Stimulated activated CD4-positive, alpha-beta T cell treated with anti-CD3 and anti-CD28 coated beads, Interleukin-1b, Interleukin-23, amount 100 ng/mL, for 1 hour (primary cell): ENCODE measurements at places on chromosomes 3 and 15.

DNA sequence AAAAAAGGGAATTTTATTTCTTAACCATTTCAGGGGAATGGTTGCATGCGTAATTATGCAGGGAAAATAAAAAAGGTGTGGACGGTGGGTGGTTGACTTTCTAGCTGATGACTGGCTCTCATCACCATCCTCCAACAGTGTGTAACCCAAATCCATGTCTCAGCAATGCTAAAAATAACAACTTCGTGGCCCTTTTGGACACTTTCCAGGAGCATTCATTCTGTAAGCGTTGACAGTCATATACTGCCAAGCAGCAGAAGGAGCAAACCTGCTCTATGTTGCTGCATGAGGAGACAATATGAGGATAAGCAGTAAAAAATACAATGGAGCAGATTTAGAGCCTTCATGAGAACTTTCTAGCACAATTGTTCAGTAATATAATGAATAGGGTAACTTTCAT lies 189.1 kb downstream of the ANXA2 start:
- no peak for DNase-seq

DNA sequence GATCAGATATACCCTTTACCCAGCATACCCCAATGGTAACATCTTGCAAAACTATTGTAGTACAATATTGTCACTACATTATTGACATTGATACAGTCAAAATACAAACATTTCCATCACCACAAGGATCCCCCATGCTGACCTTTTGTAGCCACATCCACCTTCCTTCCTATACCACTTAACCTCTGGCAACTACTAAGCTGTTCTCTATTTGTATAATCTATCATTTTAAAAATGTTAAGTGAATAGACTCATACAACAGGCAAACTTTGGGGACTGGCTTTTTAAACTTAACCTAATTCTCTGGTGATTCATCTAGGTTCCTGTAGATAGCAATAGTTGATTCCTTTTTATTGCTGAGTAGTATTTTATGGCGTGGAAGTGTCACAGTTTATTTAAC lies 29.6 kb upstream of the IFT57 start:
- no peak for DNase-seq

DNA sequence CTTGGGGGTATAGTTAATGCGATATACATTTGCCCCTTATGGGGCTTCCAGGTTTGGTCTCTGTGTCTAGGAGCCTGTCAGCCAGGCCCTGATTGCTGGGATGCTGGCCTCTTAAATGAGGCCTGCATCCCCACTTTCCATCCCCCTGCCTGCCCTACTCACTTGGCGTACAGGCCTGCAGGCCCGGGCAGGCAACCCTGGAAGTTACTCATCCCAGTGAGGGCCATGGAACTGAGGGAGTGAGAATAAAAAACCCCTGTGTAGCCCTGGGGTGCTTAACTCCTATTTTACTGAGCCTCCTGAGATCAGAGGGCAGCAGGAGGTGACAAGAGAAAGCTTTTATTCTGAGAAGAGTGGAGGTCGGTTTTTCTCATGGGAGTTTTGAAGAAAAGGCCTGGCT lies 2.0 kb downstream of the DISP2 start:
- DNase-seq: no peak

- no peak for DNase-seq
Observed at GRCh38 chr15:41977757-41978383, 5.5 kb upstream of the EHD4 start.

GRCh38 chr15:98804057-98804380 lies 155.7 kb downstream of the IGF1R start:
- DNase-seq: no peak

DNA sequence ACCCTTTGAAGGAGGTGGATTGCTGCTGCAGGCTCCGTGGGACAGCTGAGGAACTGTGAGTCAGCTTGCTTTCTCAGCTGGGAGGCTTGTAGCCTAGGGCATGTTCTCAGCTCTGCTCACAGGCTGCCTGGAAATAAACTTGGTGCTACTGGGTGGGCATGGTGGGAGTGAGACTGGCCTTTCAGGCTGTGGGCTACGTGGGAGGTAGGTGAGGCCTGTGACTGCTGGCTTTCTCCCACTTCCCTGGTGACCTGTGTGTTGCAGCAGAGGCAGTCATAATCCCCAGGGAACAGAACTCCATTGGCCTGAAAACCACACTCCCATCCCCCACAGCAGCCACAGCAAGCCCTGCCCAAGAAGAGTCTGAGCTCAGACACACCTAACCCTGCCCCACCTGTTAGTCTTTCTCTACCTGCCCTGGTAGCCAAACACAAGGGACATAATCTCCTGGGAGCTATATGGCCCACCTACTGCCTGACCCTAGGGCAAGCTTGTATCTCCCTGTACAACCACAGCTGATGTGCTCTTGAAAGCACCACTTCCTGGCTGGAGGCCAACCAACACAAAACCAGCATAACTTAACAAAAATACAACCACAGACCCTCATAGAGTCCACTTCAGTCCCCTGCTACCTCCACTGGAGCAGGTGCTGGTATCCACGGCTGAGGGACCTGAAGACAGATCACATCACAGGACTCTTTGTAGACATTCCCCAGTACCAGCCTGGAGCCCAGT lies 236.5 kb downstream of the SQOR start:
- DNase-seq: no peak

DNA sequence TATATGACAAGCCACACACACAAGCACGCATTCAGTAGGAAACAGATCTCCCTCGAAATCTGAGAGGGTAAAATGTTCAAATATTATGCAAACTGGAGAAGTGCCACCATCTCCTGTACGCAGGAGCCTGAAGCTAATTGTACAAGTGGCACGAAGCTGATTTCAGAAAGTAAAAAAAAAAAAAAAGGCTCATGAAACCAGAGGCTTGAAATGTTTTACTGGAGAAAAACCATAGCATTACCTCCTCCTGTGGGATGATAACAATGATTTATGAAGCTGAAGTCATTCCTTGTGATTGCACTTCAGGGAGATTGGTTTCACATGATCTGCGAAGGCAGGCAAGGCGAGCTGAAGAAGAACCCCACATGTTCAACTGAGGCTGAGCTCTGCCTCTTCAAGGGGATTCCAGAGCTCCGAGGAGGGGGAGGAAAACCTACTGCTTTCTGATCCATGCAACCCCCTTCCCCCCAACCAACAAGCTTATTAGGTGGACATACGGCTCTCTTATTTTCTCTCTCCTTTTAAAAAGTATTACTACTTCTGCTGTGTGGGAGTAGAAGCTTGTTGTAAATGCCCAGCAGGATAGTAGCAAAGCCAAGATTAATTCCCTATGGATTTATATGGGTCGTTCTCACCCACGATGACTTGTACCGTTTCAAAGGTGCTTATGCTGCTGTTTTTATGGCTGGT lies 101.1 kb downstream of the GREM1 start:
- no peak for DNase-seq

DNA sequence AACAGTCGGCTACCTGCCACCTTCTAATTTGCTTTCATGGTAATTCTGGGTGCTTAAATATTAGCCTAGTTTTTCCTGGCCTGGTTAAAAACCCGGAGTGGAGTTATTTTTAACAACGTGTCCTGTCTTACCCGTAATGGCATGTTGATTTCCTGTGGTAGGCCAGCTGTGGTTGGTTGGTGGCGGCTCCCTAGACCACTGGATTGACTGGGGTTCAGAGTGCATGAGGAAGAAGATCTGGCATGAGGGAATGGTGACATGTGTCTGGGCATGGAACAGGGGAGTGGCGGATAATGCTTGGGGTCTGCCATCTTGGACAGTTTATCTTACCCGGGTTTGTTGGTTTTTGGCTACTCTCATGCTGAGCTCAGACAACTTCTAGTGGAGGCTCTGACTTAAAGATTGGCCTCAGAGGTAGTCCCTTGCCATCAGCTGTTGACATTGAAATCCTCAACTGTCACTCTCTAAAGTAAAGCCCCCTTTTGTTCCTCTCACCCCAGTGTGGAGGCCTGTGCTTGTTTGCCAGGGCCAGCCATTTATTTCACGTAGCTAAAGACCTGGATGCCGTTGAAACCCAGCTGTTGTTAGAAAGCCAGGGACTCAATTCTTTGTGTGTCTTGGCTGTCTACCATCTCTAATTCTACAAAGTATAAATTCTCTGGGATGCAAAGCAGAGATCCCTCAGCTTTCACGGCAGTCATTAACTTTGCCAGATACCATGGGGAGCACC lies 81.6 kb downstream of the DNASE1L3 start:
- DNase-seq: no peak

GRCh38 chr15:78976691-78977090 lies 31.8 kb upstream of the CTSH start:
- no peak for DNase-seq

- no peak for DNase-seq
Observed at GRCh38 chr3:61858054-61858453, 296.7 kb downstream of the PTPRG start.

- no peak for DNase-seq
Observed at GRCh38 chr15:35374661-35375060, 171.3 kb downstream of the DPH6 start.

- no peak for DNase-seq
Observed at GRCh38 chr15:38941399-38941953, 376.9 kb upstream of the RASGRP1 start.
